ENCODE measurements at places on chromosomes 13 and 19.

GRCh38 chr13:25253702-25254101 lies 33.6 kb downstream of the MTMR6 start:
- DNase-seq, result no peak

- DNase-seq, result no peak
These were observed 45.0 kb downstream of the SLC15A1 start for GRCh38 chr13:98707281-98707999.

GRCh38 chr13:60028021-60028420 lies 135.7 kb downstream of the DIAPH3 start:
- DNase-seq, result peak; percentile 38

DNA sequence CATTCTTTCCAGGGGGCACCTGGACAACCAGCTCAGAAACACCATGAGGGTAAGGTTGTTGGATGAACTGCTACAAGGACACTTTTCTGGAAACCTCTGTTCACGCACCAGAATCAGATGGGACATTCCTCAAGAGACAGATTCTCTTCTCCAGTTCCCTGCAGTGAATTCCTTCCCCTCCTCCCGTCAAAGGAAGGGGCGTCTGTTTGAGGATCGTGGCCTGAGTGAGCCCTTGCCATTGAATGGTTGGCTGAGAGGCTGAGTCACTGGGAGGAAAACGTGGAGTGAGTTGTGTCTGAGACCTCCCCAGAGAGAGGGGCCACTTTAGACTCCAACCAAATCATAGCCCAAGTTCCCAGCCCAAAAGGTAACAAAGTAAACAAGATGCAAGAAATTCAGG lies 79.4 kb upstream of the ZNF507 start:
- no peak for DNase-seq

- no peak for DNase-seq
These were observed 1519.6 kb downstream of the PCDH9 start for GRCh38 chr13:65710514-65710913.

DNA sequence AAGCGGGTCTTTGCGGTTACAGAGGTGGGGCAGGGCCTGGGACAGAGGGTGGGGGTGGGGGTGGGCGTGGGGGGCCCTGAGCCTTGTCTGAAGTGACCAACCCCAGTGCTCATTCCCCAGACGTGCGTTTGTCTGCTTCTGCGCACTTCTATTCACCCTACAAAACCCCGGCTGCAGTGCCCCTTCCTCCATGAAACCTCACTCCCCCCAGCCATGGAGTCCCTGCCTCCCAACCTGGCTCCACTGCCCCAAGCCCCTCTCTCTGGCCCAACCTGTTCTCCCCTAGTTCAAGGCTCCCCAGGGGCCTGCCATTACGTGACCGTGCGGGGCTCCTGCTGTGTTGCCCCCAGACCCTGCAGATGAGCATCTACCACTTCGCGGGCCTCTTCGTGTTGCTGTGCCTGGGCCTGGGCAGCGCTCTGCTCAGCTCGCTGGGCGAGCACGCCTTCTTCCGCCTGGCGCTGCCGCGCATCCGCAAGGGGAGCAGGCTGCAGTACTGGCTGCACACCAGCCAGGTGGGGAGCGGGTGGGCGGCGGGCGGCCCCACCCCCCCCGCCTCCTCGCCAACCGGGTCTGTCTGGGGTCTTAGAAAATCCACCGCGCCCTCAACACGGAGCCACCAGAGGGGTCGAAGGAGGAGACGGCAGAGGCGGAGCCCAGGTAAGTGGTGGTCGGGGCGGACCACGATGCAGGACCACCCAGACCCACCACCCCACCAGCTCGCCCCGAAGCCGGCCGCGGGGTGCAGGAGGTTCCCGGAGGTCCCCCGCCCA lies 8.2 kb downstream of the GRIN3B start:
- DNase-seq, result no peak

GRCh38 chr13:27794921-27795717 lies 2.8 kb downstream of the GSX1 start:
- no peak for DNase-seq

DNA sequence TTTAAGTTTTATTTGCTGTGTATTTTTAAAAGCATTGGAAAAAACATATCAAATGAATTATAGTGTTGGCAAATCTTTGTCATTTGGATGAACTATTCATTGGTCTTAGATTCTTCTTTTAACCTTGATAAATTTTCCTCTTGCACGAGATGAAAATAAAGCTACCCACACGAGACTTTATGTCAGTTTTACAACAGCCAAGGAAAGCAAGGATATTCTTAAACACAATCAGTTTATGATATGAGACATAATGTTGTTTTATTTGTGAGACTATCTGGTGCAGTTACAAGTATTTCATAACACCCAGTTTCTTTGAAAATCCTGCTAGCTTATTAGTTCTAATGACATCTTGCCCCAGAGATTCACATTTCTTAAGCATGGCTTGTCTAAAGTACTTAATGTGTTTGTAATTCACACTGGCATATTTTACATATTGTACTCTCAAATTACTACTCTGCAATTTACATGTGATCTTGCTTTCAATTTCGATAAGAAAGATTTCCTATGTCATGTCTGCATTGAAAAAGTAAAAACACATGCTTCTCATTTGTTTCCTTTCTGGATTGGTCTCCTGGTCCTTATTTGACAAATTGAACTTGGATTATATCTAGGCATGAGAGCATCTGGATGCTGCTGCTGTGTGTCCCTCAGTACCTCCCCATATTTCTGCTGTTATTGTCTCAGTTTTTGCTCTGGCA lies 955.5 kb upstream of the PCDH9 start:
- DNase-seq, result no peak

GRCh38 chr13:49400755-49401659 lies 42.9 kb downstream of the CAB39L start:
- peak; percentile 62 for DNase-seq

- peak; percentile 5 for DNase-seq
These were observed 997 bp upstream of the ZNF446 start for GRCh38 chr19:58474997-58475713.

DNA sequence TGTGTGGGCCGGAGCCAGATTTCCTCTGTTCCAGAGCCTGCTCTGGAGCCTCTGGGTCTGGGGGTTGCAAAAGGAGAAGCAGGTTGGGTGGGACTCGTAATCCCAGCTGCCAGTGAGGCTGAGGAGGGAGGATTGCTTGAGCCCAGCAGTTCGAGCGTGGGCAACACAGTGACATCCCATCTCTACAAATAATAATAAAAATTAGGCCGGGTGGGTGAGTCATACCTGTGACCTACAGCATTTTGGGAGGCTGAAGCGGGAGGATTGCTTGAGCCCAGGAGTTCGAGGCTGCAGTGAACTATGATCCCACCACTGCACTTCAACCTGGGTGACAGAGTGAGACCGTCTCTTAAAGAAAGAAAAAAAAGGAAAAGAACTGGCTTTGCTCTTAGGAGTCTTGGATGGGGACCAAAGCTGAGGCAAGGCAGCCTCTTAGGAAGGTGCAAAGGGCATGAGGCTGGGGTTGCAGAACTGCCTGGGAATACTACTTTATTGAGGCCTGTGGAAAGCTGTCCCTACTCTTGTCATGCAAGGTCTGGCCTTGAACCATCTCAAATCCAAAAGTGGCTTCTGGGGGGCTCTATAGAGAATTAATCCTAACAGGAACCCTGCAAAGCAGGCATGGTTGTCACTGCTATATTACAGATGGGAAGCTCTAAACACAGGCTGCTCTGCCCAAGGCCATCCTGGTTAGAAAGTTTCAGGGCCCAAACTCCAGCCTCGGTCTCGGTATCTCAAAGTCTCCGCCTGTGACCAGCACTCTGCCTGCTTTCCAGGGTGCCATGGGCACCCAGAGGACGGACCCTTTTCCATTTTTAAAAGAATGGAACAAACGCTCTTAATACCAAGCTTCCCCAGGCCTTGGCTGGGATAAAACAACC lies 880 bp upstream of the C19orf12 start:
- peak; percentile 32 for DNase-seq

DNA sequence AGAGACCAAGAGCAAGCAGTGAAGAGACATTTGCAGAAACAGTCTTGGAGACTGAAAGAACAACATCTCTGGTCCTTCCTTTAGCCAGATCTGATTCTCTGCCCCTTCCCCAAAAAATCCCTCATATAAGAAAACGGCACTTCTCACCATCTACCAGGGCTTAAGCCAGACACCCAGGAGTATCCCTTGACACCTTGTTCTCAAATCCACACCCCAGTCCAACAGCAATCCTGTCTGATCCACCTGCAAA lies 1.7 kb upstream of the PLEKHG2 start:
- DNase-seq, result no peak

DNA sequence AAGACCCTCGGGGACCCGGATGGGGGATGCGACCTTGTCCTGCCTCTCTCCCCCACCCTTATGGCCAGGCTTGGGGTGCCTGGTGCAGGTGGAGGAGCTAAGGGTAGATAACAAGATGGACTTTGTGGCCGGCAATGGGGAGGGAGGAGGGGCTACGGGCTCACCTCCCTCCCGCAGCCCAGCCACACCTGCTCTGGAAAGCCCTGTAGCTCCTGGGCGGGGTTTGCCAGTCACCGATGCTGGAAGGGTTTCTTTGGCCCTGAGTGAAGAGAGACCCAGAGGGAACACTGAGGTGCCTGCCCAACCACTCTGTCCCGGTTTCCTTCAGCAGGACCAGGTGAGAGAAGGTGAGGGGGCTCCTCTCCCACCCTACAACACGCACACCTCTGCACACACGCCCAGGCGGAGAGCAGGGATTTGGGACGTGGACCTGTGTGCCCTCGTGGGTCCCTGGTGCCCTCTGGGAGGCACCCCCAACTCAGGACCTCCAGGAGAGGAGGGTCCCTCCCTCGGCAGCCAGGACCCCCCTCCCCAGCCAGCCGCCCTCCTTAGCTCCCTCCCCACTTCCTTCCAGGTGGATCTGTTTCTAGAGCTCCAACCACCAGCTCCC lies at the start of gene FUT2:
Gene FUT2, plus strand, starts transcription at position 229 of the 610 bp plus-strand sequence. CDS start 6,986 bp downstream, outside the sequence.
- no peak for DNase-seq

DNA sequence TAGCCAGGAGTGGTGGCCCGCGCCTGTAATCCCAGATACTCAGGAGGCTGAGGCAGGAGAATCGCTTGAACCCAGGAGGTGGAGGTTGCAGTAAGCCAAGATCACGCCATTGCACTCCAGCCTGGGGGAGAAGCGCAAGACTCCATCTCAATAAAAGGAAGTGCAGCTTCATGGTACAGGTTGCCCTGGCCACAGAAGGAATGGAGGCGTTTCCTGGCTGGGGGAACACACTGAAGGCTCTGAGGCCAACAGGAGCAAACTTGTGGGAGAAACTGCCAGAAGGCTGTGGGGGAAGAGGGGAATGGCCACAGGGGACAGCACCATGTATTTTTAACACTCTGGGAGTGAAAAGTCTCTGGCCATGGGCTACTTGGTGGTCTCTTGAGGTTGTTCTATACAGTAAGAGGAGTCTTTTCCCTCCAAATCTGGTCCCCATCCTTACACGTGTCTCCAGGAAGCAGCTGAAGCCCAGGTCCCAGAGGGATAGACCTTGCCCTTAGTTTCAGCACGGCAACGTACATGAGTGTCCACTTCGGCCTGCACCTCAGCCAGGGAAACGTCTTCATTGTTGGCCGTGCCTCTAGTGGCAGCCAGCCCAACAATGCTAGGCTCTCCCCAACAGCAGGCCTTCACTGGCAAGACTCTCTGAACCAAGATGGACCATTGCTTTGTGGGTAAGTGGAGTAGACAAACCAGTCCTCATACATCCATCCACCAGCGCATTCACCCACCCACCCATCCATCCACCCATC lies 7.4 kb downstream of the MICOS13 start:
- DNase-seq, result no peak

DNA sequence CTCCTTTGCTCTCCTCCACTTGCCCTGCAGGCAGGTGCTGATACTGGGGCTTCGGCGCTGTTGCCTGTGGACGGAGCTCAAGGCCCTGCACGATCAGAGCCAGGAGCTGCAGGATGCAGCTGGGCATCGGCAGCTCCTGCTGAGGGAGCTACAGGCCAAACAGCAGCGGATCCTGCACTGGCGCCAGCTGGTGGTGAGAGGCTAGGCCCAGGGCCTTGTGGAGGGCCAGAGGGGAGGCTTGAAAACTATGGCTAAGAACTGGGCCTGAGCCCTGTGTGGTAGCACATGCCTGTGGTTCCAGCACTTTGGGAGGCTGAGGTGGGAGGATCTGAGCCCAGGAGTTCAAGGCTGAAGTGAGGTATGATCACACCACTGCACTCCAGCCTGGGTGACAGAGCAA lies 6.3 kb downstream of the HAUS5 start:
- DNase-seq, result no peak

DNA sequence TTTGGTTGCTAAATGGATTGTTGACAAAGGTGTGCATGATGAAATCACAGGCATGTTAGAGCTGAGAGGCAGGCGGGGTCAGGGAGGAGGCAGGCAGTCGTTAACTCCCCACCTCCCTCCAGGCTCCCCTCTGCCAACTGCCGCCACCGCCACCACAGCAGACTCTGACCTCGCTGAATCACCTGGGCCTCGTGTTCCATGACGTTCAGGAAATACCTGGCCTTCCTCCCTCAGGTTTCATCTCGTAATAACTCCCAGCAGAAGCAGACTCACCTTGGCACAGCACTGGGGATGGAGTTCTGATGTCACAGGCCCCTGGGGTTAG lies 198.5 kb downstream of the KATNAL1 start:
- DNase-seq, result no peak

DNA sequence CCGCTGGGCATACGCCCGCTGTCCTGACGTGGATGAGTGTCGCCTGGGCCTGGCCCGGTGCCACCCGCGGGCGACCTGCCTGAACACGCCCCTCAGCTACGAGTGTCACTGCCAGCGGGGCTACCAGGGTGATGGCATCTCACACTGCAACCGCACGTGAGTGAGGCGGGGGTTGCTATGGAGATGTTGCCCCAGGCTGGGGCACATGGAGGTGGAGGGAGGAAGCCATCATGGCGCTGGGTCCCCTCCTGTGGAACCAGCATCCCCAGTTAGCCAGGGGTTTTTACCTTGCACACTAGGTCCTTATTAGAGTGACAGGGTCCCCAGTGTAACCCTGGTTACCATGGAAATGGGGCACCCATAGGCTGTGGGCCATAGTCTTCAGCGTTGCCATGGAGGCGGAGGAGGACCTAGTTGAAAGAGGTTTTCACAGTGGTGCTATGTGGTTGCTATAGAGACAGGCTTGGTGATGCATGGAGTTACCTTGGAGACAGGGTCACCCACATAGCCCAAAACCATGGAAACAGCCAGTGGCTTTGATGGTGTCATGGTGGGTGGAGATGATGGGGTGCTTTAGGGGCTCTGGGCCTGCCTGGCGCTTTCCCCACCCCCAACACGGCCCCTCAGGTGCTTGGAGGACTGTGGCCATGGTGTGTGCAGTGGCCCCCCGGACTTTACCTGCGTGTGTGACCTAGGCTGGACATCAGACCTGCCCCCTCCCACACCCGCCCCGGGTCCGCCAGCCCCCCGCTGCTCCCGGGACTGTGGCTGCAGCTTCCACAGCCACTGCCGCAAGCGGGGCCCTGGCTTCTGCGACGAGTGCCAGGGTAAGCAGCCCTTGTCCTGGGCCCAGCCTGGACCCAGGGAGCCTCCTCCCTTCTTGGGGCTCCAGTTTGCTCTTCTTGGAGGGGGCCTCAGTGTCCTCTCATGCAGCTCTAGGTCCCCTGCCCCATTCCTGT lies 27.1 kb downstream of the MEGF8 start:
- DNase-seq, result no peak

DNA sequence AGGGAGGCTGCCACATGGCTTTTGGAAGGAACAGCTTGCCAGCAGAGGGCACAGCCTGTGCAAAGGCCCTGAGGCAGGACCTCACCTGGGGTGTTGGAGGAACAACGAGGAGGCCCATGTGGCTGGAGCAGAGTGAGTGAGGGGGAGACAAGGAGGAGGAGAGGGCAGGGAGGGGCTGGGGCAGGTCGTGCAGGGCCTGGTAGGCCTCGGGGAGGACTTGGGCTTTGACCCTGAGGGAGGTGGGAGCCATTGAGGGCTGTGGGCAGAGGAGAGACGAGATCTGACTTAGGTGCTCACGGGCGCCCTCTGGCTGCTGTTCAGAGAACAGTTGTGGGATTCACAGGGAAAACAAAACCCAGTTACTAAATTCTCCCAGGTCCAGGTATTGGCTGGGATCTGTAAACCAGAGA lies 25.2 kb downstream of the ZNRF4 start:
- no peak for DNase-seq
